ENCODE measurements at places on chromosomes 7 and 10.

DNA sequence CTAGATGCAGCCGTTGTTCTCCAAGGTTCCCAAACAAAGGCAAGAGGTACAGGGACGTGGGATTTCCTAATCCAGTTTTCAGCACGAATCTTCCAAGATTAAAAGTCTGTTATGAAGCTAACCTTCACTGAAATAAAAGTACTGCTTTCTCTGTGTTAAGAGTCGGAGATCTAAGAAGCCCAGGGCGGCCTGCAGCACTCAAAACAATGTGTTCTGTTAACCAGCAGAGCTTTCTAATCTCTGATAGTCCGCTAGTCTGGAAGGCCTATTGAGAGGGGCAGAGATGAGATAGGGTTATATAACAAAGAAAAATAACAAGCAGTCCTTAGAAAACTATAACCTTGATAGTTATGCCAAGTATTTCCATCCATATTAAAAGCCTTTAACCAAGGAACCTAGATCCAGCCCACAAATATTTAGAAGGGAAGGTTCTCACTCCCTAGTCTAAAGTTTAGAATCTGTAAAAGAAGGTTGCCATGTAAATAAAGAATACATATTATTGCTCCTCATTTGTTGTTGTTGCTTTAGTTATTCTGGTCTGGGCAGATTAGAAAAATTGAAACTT, 106.3 kb upstream of the SVIL start:
- no peak for DNase-seq

DNA sequence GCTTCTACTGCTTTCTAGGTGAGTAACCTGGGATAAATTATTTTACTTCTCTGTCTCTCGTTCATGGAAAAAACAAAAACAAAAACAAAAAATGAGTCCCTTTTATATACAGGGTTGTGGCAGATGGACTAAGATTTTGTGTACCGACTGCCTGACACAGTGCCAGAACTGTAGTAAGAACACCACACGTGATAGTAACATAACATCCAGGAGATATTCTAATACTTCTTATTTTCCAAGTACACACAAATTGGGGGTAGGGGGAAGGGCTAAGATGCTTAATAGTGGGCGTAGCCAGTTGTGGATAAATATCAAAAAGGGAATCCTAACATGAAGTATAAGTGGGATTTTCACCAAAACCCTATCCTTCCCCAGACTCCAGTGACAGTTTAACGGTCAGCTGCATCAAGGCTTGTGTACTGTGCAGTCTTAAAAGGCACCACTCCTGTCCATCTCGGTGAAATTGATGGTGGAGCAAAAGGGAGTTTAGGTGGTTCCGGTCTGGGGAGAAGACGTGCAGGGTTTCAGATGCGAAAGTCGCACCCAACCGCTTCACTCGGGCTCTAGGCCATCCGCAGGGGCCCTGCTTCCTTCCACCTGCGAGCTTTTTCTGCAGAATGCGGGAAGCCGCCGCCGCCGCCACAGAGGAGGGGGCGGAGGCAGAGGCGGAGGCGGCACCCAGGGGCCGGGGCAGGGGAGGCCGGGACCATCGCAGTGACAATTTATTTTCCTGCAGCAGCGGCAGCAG, at the start of gene STAMBPL1:
STAMBPL1 (plus strand) TSS at position 712 of the 748 bp plus-strand sequence. CDS start 21,464 bp downstream, outside the sequence.
- no peak for DNase-seq

DNA sequence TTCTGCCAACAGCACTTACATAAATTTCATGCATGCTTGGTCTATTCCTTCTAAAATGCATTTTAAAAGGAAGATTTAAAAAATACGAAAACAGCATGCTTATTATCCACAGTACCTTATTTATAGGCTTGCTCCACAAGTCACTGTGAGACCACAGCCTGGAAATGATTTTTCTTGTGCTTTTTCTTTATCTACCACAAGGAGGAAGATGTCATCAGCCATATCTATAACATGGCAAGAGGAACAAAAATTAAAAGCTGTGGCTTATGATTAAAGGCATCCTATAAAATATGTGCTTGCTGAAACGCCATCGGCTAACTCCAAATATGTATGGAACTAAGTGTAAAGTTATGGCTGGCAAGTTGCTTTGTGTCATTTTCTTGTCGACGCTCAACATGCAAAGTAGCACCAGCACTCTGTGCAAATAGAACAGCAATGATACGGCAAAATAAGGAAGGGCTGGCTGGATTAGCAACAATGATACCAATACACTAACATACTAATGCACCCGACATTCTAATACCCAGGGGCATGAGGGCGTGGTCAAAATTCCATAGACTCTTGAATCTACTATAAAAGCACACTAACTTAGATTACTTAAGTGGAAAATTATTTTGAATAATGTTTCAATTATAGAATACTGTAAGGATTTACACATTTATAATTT, 41.2 kb upstream of the AKR1E2 start:
- no peak for DNase-seq

GRCh38 chr10:17290226-17290625, 62.2 kb downstream of the VIM start:
- DNase-seq = no peak

DNA sequence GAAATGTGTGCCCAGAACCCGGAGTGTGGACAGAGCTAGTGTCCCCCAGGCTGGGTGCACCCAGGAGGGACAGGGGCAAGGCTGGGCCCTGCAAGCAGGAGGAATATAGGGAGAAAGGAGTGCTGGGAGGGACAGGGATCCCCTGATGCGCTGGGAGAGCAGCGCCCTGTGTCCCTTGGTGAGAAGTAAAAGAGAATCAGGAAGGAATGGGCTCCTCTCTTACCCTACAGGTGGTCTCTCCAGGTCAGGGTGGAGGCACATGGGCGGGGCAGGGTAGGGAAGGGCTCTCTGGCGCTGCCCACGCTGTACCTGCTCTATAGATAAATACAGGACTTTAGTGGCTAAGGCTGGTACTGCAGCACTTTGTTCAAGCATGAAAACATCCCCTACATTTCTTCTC, 753.8 kb downstream of the GRID1 start:
- no peak for DNase-seq

DNA sequence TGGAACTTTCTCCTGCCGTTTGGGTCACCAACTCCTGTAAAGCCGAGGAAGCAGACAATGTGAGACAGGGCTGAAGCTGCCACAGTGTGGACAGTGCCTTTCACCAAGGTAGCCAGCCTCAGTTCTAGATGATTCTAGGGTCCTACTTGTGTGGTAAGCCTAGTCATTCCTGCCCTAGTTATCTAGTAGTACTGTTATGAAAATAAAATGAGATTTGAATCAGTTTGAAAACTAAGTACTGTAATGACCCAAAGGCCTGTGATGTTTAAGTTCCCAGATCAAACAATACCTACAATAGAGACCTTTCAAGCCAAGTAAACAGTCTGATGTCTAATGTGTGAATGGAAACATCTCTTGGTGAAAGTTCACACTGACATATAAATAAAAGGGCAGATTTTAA, 37.1 kb downstream of the POLL start:
- DNase-seq = no peak

DNA sequence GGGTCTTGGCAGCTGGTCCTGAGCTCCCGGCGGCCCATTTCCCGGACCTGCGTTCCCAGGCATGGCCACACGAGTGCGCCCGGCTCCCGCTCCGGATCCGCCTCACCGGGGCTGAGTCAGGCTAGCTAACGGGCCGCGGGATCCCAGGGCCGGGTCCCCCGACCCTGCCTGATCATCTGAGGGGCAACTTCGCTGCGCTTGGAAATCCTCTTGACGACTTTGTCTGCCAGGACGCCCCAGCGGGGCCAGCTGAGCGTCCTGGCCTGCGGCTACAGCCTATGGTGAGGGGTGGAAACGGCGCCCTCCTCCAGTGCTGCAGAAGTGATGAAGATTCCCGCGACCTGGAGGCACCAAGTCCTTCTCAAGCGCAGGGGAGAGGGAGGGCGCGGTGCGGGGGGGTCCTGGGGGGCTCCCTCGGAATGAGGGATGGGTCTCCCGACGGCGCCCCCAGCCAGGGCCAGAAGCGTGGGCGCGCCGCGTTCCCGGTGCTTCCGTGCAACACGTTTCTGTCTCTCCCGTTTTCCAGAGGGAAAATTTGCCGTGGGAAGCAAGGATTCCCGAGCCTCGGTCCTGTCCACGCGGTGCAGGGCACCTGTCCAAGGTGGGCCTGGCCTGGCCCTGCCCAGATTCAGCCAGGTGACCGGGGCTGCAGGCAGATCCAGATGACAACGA, 212.4 kb downstream of the CCSER2 start:
- DNase-seq = no peak

Data from thoracic aorta (tissue), 2 donors.